ENCODE measurements at places on chromosomes 4 and X.

DNA sequence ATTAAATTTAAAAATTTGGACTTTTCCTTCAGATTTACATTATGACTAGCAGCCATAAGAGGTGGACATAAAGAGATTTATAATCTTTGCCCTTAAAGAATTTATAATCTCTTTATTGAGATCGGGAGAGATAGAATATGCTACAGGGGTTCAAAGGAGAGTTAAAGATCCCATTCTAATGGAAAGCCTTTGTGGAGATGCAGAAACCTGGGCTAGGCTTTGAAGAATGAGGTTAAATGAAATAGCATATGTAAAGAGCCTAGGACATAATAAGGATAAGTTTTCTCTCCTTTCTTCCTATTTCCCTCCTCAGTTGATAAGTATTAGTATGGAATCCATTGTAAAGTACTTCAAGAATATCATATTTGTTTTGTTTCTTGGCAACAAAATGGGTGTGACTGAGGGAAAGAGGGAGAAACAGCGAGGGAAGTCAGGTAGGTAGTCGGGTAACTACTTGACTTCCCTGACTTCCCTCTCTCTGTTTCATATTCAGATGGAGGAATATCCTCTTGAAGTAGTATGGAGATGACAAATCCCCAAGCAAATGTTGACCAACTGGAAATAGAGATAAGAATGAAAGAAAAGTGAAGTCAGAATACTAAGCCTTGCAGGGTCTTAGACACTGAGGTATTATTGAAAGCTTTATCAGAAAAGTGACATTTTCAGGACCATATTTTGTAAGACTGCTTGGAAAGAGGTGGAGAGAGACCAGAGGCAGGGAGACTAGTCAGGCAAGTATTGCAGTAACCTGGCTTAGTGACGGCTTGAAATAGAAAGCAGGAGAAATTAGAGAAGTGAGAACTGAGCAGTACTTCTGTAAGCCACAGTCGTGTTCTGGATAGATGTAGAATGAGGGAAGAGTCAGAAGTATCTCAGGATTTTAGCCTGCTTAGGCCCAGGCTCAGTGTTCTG is 82.9 kb downstream of the PDLIM5 start:
- no peak for DNase-seq

GRCh38 chr4:384311-385010 is 46.8 kb downstream of the ZNF141 start:
- no peak for DNase-seq

DNA sequence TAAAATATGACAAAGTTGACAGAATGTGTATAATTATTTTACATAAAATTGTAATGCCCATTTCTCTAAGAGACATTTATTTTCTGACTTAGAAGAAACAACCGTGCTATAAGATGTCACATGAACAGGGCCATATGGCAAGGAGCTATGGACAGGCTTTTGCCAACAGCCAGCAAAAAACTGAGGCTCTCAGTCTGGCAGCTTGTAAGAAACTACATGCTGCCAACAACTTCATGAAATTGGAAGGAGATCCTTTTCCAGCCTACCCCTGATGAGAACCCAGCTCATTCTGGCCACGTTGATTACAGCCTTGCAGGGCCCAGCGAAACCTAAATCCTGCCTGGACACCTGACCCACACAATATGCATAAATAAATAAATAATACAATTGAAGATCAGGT is 250.3 kb upstream of the ARSJ start:
- DNase-seq: no peak

DNA sequence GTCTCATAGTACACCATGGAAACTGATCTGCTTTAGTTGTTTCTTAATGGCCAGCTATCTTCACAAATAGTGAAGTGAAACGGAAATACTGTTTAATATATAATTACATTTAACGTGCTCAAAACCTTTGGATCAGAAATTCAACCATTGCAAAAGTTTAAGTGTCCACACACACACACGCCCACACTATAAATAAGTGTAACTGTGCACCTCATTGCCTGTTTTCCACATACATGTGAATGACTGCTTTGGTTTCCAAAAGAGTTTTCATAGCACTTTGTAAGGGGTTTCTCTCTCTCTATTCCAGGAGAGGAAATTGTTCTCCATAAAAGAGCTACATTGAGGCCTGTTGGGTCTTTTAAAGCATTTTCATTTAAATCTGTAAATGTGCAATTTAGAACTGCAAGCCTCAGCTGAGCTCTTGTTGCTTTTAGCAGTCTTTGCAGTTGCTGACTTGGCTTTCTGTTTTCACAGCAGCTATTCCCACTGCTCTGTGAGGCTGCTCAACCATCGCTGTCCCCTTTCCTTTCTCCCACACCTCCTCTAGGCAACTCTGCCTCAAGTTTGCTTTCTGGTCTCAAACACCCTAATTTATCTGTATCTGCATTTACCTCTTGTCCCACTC is 94.5 kb downstream of the RAPGEF2 start:
- DNase-seq: no peak

- DNase-seq: no peak
These were observed 577.9 kb upstream of the DIPK2B start for GRCh38 chrX:45778616-45779015.

- DNase-seq: no peak
These were observed 155.8 kb upstream of the HAND2 start for GRCh38 chr4:173685831-173686210.

DNA sequence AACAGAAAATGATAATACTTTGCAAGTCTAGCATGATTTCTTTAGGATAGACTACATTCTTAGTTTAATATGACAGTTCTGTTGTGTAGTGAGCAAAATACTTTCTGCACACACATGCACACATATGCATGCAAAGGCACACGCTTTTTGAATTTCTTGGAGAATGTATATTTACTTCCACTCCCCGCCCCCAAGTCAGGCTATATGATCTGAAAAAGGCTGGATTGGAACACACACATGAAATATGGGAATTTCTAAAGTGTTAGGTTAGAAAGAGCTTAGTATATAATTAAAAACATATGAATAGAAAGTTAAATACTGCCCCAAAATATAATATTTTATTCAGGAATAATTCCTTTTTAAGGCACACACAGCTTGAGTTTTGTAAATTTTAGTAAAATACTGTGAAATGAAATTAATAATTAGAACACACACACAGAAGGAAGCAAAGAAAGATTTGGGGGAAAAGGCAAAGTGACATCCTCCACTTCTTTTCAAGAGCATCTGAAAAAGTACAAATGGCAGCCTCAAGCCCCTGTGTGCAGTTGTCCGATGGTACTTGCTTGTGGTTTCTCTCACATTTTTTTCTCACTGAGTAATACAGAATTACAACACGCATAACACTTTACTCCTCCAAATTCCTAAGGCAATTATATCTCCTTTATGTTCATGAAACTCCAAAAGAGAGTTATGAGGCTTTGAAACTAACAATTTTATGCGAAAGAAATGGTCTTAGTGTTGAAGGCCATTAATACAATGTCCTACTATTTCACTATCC is 228.9 kb upstream of the ETNPPL start:
- no peak for DNase-seq

DNA sequence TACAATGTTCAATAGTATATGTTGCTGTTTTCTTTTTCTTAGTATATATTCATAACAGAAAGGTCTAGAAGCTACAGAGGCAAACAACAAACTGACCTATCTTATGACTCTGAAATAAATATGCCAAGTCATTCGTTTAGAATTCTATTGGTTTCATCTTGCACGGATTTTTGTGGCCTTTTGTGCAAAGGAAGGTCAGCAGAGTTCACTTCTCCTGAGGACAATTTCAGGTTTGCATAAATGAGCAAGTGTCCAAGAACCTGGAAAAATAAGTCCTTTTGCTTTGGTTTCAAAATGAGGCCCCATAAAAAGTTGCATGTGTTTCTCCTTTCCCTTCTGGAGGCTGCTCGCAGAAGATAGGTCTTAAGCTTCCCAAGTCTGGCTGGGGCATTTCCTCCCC is 156.9 kb downstream of the APBB2 start:
- no peak for DNase-seq

DNA sequence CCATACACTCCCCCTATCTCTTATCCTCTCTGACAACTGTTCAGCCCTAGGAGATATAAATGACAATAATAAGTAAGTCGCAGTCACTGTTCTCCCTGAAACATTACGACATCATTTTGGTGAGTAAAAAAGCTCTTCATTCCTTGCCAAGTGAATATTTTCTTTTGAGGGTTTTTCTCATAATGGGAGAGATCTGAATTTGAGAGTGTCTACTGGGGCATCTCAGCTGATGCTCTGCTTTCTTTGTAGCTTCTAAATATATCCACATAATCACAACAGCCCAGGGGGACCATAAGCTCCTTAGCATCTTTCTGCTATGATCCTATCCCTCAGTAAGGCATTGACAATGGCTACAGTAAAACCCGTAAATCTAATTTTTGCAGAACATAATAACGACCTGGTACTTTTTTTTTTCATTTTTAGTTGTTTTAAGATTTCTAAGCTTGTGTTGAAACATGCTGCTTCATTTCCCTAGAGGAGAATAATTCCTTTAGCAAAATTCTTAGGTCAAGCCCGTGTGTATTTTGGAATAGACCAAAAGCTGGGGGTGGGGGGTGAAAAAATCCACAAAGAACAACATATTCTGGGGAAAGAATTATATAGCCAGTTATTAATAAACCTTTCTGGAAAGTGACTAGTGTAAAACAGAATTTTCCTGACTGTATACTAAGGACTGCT is 78.1 kb upstream of the GPM6B start:
- DNase-seq: no peak

DNA sequence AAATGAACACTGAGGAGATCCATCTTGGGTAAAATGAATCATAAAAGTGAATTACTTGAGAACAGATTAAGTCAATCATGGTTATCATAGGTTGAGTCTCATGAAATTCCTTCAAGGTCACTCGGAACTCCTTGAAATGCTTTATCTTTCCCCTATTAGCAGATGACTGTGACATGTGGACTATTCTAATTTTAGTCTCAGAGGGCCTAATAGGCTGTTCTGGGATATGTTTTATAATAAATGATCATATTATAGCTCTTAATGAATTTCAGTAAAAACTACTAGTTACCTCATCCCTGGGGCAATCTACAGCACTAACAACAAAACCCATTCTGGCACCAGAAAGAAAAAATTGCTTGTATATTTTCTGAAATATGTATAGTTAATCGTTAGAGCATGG is 44.7 kb downstream of the SPATA4 start:
- DNase-seq: no peak

- DNase-seq: peak; percentile 18
These were observed 78.1 kb downstream of the BMP15 start for GRCh38 chrX:50988649-50989048.
